ENCODE measurements at places on chromosomes 2 and 18. TPM values are rescaled to one million over a fixed set of nuclear protein-coding genes. Genes with fewer than 3 reads are reported as not detected.

PLCD4 gene
- total RNA-seq, result 0.89 TPM

- DNase-seq, result no peak
Observed at GRCh38 chr2:168375195-168375798, 80.8 kb upstream of the CERS6 start.

GRCh38 chr18:45231617-45232016 lies 383.7 kb upstream of the SLC14A2 start:
- DNase-seq, result peak; percentile 69

DNA sequence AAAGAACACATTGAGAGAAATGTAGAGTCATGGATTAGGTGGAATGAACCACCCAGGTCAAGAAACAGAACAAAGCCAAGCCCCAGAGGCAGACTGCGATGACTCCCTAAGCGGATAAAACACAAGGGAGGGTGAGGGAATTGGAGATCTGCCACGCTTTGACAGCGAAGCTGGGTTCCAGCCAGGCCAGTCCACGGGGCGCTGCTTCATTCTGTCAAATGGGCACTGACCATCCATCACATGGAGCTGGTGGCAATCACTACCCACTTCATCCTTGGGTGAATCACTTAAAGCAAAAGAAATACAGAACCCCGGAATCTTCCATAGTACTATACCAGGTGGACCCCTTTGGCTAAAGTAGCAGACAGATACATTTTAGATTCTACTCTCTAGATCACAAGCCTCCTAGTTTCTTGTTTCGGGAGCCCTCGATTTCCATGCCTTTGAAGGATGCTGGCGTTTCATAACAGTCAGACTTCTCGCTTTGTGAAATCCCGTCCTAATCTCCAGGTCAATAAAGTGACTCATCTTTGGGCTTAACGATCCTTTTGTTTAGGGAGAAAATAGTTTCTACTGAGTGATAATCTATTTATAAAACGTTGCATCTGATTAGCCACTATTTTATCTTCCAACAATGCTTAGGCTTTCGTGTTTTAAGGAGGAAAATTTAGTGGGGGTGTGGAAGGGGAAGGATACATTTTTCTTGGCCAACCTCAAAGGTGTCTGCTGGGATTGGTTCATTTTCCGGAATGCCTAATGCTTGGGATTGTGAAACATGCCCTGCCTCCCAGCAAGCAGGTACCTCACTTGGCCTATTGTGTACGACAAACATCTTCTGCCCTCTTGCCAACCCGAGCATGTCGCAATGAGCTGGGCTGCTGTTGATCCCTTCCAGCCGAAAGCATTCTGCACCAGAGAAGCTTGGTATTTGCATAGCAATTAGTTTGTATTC lies 44.1 kb upstream of the HDAC4 start:
- DNase-seq, result peak; percentile 53

TUBA3E gene
- total RNA-seq, result not detected

GRCh38 chr18:45449418-45450227 lies 165.7 kb upstream of the SLC14A2 start:
- DNase-seq, result peak; percentile 59

DNA sequence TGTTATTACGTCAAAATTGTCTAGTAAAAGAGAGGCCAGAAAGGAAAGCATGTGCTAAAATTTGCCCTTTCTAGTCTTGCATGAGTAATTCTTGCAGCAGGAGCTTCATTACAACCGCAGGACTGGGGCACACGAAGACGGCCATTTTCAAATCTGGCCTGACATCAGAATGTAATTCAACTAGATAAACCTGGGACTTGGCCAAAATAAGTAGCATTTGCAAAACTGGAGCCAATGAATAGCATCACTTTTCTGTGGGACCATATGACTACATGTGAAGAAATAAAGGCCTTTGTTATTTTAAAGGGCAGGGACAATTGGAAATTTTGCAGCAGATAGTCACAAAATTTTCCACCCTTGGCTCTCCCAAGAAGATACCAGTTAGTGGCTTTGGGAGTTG lies 3.0 kb upstream of the FZD7 start:
- DNase-seq, result no peak

DNA sequence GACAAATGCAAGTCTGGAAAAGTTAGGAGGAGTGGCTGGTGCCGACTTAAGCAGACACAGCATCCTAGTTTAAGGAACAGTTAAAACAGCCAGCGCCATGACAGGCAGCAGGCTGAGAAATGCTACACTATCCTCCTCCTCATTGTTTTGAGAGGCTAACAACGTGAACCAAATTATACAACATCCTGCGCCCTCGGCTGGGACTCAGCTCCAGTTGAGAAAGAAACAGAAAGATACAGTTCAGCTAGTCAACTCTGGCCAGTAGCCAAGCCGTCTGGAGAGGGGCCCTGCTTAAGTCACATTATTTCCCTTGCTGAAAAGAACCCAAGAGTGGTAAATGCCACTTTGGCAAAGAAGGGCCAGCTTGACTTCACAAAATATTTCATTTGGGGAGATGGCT lies 90.2 kb downstream of the BCL11A start:
- DNase-seq, result no peak

GRCh38 chr2:78614726-78615125 lies 410.8 kb upstream of the REG3G start:
- DNase-seq, result no peak

- DNase-seq, result no peak
Observed at GRCh38 chr2:134198006-134198634, 55.8 kb upstream of the MGAT5 start.

GRCh38 chr18:25074925-25075324 lies 277.0 kb downstream of the ZNF521 start:
- DNase-seq, result no peak

- DNase-seq, result no peak
Observed at GRCh38 chr2:226828191-226828590, 7.7 kb upstream of the RHBDD1 start.

LRATD1 gene
- total RNA-seq, result 7.1 TPM

GRCh38 chr2:188628989-188629752 lies 337.5 kb downstream of the GULP1 start:
- DNase-seq, result no peak

GRCh38 chr2:239015218-239015900 lies 167.5 kb downstream of the TWIST2 start:
- no peak for DNase-seq

GRCh38 chr2:197028230-197028629 lies 101.7 kb upstream of the PGAP1 start:
- no peak for DNase-seq

DNA sequence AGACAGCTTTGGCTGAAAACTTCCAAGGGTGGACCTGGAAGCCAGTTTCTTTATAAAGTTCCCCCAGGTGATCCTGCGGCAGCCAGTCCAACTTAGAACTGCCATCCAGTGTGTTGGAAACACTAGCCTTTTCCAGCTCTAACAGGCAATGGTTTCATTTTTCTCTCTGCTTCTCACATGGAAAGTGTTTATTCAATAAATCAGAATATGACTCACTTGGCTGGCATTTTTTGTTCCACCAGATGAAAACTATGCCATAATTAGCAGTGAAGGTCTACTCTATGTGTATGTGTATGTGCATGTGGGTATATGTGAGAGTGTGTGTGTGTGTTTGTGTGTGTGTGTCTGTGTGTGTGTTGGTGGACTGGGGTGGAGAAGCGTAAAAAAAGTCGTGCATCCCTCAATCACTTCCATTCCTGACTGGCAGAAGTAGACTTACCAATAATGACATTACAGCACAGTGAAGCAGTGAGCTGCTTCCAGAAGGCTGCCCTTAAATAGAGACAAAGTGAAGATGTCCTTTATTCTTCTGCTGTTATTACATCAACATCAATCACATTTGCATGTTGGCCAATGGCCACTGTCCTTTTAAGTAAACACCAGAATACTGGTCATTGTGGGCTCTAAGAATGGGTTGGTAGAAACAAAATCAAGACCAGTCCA lies 90.9 kb upstream of the SETBP1 start:
- DNase-seq, result no peak

RGPD4 gene
- total RNA-seq, result 0.29 TPM

GRCh38 chr2:226600802-226601201 lies 198.8 kb downstream of the IRS1 start:
- no peak for DNase-seq

USP40 gene
- total RNA-seq, result 40.0 TPM

IKZF2 gene
- total RNA-seq, result 11.6 TPM

- no peak for DNase-seq
Observed at GRCh38 chr2:12170121-12170520, 423.7 kb downstream of the LPIN1 start.

GRCh38 chr2:111091811-111092211 lies 28.9 kb upstream of the BCL2L11 start:
- DNase-seq, result no peak

- DNase-seq, result no peak
Observed at GRCh38 chr2:111897630-111897923, 830 bp upstream of the MERTK start.

DNA sequence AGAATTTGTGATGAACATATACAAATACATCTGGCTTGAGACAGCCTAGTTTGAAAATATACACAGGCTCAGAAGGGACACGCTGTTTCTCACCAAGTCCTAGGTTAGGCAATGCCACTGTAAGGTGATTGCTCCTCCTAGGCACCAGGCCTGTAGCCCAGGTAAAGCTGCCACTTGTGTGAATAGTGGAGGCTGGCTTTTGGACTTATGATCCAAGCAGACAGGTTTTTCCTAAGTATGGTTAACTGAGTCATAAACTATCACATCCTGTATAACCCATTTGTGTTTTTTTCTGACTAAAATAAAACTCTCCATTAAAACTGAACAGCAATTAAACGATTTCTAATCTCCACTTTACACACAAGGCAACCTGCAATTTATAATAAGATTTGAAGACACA lies 81.0 kb downstream of the SEMA4F start:
- no peak for DNase-seq

DNA sequence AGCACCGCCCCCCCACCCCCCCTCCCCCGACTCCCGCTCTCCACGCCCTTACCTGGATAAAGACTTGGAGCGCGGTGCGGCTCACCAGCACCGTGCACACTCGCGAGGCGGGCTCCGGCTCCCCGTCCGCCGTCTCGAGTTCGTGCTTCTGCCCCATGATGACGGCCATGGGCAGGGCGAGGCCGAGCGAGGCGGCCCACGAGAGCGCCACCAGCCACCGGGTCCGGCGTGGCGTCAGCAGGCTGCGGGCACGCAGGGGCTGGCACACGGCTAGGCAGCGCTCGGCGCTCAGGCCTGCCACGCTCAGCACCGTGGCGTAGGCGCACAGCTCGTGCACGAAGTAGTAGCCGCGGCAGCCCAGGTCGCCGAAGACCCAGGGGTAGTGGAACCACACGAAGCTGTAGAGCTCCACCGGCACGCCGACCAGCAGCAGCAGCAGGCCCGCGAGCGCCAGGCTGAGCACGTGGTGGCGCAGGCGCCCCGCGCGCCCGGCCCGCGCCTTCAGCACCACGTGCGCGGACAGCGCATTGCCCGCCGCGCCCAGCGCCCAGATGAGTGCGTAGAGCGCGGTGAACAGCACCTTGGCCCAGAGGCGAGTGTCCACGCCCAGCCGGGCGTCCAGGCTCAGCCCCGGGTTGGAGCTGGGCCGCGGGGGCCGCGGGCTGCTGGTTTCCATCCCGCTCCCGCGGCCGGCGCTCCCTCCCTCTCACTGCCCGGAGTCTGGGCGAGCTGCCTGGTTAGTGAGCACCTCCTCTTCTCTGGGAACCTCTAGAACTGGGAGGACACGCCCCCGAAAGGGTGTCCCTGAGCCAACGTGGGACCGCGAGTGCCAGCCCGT lies at the start of gene NTSR2:
NTSR2 (minus strand) TSS at position 742 of the 838 bp plus-strand sequence; CDS start at position 676, 66 bp downstream.
- peak; percentile 68 for DNase-seq

- no peak for DNase-seq
Observed at GRCh38 chr2:2827761-2828221, 496.7 kb upstream of the MYT1L start.

SF3B1 gene
- 203 TPM for total RNA-seq

DNA sequence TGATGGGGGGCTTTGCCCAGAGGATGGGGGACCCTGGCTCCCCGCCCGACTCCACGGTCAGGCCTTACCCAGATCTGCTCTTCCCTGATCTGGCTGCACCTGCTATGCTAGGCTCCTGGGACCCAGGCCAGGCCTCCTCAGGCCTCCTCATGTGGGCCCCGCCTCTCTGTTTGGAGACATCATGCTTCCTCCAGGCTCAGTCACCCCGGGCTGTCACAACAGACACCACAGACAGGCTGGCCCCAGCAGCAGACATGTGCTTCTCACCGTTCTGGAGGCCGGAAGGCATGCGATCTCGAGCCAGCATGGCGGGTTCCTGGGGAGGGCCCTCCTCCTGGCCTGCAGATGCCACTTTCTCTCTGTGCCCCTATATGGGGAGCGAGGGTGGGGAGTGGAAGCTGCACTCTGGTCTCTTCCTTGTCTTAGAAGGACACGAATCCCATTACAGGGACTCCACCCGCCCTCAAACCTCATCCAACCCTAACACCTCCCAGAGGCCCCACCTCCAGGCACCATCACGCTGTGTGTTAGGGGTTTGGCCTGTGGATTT lies 10.8 kb upstream of the NEU4 start:
- DNase-seq, result no peak

- DNase-seq, result no peak
Observed at GRCh38 chr2:84882775-84883550, 2.1 kb upstream of the TRABD2A start.

CNTNAP5 gene
- not detected for total RNA-seq

DYSF gene
- 71.4 TPM for total RNA-seq

BCL2 gene
- 8.7 TPM for total RNA-seq

GRCh38 chr2:33619028-33619427 lies 19.9 kb upstream of the FAM98A start:
- no peak for DNase-seq

GRCh38 chr18:37265382-37265781 lies 300.2 kb downstream of the CELF4 start:
- DNase-seq, result no peak

ANTXR1 gene
- total RNA-seq, result 115 TPM

ATOH8 gene
- total RNA-seq, result 27.1 TPM

DNA sequence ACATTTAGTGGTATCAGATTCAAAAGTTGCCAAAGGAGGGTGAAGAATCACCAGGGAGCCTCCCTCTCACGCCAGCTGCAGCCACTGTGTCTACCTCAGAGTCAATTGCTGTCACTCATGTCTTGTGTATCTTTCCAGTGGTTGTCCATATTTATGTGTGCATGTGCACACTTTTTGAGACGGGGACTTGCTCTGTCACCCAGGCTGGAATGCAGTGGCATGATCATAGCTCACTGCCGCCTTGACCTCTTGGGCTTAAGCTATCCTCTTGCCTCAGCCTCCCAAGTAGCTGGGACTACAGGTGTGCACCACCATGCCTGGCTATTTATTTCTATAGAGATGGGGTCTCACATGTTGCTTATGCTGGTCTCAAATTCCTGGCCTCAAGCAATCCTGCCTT lies 4.0 kb downstream of the MOCOS start:
- DNase-seq, result no peak

DNA sequence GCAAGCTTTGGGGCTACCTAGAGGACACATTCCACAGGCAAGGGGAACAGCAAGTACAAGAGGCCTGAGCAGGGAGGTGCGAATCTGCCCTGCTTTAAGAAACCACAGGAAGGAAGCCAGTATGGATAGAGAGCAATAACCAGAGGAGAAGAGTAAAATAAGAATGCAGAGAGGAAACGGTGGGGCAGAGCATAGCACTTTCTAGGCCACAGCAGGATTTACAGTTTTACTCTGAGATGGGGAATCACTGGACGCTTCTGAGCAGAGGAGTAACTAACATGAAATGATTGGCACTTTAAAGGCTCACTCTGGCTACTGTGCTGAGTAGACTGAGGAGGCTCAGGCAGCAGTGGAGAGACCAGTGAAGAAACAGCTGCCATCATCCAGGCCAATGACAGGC lies 23.8 kb downstream of the AAK1 start:
- DNase-seq, result no peak

- DNase-seq, result no peak
Observed at GRCh38 chr2:176174382-176174823, 14.1 kb upstream of the HOXD1 start.
